ENCODE measurements at places on chromosomes 16 and 17.

- peak; percentile 82 for DNase-seq
Measured at GRCh38 chr16:66551348-66551759, 1.0 kb upstream of the CKLF start.

DNA sequence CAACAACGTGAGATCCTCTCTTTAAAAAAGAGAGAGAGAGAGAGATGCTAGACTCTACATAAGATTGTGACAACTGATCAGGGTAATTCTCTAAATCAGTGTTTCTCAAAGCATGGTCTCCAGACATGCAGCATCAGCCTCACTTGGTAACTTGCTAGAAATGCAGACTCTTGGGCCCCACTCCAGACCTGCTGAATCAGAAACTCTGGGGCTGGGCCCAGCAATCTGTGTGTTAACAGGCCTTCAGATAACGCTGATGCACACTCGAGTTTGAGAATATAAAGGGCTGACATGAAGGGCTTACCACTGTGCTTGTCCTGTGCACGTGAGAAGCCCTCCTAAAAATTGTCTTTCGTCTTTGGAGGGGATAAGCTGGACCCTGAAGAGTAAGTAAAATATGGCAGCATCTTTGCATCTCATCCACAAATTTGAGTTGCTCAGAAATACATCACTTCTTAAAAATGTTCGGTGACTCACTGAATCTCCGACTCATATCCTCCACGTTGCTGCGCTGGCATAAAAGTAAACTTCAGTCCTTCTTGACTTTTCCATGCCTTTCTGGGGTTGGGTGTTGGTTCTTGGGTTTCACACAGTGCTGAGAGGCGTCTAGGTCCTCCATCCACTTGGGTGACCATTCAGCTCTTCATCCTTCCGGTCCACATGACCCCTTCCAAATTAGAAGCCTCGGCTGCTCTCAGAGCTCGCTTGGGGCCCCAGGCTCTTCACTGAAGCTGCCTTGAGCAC lies 26.1 kb upstream of the KDM8 start:
- no peak for DNase-seq

GRCh38 chr16:85164431-85164830 lies 52.2 kb upstream of the CIBAR2 start:
- no peak for DNase-seq

DNA sequence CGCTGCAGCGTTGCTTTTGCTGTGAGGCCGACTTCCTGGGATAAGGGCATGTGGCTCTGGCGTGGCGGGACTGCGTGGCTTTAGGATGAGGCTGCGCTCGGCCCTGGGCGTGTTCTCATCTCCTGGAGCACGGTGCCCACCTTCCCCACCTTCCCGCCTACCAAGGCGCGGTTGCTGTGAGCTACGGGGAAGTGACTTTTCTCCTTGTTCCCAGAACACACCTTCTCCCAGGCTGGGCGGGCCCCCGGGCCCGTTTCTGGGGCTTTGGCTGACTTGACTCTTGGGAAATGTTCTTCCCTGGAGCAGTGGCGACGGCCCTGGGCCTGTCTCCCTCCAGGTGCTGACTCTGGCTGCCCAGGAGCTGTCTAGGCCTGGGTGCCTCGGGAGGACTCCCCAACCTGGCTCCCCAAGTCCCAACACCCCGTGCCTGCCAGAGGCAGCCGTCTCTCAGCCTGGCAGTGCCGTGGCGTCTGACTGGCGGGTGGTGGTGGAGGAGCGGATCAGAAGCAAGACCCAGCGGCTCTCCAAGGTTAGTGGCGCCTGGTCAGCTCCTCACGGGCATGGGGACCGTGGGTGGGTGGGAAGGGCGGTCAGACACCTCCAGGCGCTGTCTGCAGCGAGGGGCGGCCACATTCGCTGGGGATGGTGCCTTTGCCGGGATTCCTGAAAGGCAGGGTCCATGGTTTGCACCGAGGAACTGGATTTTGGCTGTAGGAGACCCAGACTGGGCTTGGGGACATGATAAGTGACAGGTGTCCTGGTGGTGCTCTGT lies 12.1 kb downstream of the TELO2 start:
- no peak for DNase-seq

- DNase-seq = peak; percentile 60
Measured at GRCh38 chr17:48456589-48456988, 26.6 kb upstream of the SKAP1 start.

GRCh38 chr17:74240618-74241205 lies 27.3 kb downstream of the TTYH2 start:
- no peak for DNase-seq

- DNase-seq = no peak
Measured at GRCh38 chr16:89395150-89396142, 94.9 kb downstream of the ANKRD11 start.

GRCh38 chr17:78409191-78409928 lies 30.9 kb downstream of the PGS1 start:
- no peak for DNase-seq

GRCh38 chr17:20315311-20315710 lies 152.0 kb downstream of the LGALS9B start:
- DNase-seq = no peak

GRCh38 chr17:32623196-32623595 lies 136.4 kb downstream of the CDK5R1 start:
- DNase-seq = no peak

DNA sequence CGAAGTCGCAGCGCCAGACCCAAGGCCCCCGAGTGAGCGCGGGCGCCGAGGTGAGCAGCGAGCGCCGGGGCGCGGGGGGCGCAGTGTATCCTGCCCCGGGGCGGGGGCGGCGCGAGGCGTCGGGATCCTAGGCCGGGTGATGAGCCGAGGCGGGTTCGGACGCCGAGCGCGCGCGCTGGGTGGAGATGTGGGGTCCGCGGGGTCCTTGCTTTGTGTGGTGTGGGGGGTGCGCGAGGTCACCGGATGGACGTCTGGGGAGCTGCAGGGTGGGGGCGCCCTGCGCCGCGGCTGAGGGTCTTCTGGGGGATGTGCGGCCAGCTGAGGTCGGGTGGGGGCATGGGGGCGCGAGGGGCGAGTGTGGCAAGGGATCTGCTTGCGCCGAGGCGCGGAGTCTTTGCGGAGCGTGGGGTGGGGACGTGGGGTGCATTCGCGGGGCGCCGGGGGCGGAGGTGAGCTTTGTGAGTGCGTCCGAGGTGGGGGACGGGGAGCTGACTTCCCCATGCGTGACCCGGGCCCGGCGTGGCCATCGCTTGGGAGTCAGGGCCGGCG lies 560 bp downstream of the RAI1 start:
- peak; percentile 58 for DNase-seq

DNA sequence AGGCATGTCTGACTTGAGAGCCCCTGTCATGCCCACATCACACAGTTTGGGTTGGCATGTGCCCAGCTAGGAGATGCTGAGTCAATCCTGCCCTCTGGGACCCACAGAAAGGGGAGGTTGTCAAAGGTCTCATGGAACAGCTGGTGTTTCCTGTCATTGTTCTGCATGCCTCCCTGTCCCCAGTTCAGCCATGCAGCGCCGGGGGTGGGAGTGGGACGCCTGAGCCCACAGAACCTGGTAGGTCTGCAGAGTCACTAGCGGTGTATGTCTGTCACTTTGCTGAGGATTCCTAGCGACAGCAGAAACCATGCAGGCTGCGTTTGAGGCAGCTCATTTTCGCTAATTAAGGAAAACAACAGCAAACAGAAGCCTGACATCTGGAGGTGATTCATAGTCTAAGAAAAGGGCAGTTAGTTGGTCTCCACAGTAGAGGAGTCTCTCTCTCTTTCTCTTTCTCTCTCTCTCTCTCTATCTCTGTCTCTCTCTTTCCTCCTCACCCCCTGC lies 19.6 kb upstream of the CCL1 start:
- peak; percentile 70 for DNase-seq

DNA sequence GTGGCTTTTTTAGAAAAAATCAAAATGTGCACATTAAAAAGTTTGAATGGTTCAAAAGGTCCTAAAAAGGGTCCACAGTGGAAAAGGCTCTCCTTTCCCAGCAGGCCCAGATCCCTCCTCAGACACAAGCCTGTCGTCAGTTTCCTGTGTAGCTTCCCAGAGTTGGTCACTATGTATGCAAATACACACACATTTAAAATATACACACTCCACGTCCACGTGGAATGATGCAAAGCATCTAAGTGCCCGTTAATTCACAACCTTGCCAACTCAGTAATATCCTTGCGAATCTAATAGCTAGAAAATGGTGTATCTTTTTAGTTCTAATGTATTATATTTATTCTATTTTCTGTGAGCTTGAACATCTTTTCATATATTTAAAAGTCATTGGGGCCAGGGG lies 17.7 kb downstream of the NLRC5 start:
- DNase-seq = no peak

DNA sequence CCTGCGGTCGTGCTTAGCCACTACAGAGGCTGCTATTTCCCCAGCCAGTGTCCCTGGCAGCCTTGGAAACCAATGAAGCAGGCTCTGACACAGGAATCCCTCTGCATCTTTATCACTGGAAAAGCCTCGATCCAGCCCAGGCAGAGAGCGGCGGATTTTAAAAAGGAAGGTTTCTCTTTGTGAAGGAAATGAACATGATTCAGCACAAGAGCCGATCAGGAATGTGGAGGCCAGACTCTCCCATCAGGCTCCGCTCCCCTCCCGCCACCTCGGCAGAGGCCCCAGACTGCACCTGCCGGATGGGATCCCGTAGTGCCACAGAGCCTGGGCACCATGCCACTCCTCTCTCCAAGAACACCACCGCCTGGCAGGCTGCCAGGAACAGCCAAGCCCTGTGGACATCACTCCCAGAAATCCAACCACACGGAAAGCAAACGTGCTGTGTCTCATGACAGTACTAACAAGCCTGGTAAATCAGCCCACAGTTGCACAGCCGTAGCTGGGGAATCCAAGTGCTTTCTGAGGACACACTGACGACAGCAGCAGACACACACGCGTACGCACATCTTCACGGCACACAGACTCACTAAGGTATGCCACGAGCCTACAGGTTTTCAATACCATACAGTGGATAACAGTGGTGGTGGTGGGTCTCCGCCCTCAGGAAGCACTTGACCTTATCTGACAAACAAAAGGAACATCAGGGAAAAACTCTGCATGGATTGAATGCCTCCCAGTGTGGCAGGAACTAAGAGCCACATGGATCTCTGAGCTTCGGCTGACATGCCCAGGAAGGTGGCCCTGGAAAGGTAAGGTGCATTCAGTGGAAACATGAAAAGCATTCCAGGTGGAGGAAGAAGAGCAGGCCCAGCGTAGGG lies 5.4 kb downstream of the LRRC75A start:
- DNase-seq = no peak

- no peak for DNase-seq
Measured at GRCh38 chr17:13484020-13484419, 117.7 kb downstream of the HS3ST3A1 start.

- DNase-seq = no peak
Measured at GRCh38 chr17:69213059-69213813, 15.4 kb downstream of the ABCA10 start.

GRCh38 chr16:57538235-57538721 lies 1.9 kb upstream of the CCDC102A start:
- DNase-seq = no peak

GRCh38 chr17:55693254-55694216 lies 29.1 kb downstream of the TMEM100 start:
- no peak for DNase-seq

DNA sequence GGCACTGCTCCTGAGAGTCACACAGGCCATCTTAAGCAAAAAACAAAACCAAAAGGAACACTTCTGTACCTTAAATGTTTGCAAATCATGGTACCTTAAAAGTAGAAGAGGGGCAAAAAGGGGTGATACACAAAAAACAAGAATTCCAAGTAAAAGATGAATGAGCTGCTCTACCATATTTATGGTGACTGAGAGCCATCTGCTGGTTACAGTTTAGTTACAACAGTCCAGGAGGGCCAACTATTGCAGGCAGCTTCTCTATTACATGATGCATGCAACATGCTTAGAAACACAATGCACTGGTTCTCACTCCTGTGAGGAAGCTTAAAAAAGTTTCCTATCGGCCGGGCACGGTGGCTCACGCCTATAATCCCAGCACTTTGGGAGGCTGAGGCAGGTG lies 53.5 kb downstream of the STX8 start:
- DNase-seq = peak; percentile 76

DNA sequence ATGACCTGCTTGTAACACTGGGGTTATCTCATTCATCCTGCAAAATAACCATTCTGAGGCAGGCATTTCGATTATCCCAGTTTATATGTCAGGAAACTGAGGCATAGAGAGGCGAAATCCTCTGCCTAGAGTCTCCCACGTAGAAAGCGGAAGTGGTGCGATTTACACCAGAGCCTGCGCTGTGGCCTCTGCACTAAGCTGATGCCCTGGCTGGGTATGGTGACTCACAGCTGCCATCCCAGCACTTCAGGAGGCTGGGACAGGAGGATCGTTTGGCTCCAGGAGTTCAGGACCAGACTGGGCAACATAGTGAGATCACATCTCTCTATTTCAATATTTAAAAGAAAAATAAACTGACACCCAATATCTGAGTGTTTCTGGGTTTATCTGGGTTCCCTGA lies 59.3 kb upstream of the BCO1 start:
- no peak for DNase-seq

DNA sequence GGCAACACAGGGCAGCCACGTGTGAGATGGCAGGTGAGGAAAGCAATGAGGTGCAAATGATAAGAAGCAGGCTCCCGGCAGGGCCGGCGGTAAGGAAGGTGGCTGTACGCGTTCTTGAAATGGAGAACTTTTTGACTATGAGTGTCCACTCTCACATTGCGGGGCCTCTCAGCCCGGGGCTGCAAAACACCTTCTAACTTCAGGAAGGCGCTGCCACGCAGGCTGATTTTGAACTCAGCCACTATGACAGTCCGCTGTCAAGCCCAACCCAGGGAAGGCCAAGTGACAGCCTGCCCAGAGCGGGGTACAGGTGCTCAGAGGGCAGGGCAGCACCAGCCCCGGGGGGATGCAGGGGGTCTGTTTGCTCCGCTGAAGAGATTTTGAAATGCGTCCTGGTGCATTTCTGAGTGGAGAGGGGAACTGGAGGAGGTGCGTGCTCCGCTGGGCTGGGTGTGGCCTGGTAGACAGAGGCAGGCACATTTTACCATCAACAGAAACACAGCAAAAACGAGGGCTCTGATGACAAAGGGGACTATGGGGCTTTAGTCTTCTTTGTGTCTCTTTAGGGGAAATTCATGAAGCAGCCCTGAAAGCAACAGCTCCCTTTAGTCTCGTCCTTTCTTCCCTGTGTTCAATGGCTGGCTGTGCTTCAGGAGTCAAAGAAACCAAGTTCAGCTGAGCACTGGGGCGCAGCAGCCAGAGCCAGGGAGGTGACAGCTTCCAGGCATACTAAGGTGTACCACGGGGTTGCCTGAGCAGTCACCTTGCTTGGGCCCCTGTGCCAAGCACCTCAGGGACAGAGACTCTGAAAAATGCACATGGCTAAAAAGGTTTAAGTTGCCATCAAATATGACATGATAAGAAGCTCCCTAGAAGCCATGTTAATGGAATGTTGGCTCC lies 14.6 kb upstream of the SREBF1 start:
- no peak for DNase-seq

Data from hematopoietic multipotent progenitor cell treated with erythropoietin and hydrocortisone succinate and interleukin-3 and kit ligand, for 6 days (in vitro differentiated cells).